ENCODE measurements at places on chromosomes 3 and 15.

DNA sequence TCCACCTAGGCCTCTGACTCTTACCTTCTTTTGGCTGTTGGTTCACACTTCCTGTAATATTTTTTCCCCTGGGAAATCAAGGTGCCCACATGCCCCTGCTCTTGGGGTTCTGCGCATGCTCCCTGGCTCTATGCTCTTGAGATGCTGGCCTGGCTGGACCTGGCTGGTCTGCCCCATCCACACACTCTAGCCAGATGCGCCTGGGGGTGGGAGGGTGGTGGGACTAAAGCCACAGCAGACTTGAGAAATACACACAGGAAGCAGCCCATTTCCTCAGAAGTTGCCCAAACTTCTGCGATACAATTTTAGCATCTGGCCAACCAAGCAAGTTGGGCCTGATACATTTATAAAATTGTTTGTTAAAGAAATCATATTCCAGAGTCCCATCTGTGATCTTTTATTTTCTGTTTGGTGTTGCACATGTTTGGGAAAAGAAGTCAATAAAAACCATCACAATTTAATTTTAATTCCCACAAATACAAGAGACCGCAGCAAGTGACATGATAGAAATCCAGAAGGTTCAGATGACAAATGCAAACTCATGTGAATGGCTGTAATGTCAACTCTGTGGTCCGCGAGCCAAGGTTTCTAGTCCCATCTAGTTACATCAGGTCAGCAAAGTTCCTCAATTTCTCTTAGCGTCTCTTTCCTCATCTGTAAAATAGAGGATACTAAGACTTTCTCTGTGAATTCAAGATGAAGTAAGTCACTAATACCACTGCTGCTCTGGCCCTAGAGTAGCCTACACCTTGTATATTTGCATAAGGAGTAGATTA, 55.9 kb upstream of the MEF2A start:
- no peak for DNase-seq

DNA sequence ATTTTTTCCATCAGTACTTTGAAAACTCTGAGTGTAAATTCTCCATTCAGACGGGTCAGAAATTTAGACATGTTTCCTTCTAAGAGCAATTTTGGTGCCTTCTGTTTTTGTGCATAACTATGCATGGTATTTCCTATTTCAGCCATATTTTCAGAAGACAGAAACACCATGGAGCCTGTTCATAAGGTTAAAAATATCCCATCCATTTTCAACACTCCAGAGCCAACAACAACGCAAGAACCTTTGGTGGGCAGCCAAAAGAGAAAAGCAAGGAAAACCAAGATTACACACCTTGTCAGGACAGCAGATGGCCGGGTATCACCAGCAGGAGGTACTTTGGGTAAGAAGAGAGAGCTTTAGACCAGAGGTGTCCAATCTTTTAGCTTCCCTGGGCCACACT, 275.6 kb downstream of the BBX start:
- no peak for DNase-seq

DNA sequence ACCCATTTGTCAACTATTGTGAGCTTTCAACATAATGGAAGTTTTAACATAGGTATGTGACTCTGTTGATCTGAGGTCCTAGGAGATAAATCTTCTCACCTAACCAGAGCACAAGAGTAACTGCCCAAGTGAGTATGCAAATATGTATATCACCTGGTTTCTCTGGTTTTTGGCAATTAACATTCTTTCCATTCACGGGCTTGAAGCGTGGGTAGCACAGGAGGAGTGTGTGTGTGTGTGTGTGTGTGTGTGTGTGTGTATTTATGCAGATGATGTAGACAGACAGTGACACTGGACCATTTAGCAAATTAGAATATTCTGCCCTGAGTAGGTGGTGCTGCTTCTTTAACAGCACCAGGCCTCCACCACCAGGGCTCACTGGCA, 15.0 kb downstream of the EPHB1 start:
- no peak for DNase-seq

DNA sequence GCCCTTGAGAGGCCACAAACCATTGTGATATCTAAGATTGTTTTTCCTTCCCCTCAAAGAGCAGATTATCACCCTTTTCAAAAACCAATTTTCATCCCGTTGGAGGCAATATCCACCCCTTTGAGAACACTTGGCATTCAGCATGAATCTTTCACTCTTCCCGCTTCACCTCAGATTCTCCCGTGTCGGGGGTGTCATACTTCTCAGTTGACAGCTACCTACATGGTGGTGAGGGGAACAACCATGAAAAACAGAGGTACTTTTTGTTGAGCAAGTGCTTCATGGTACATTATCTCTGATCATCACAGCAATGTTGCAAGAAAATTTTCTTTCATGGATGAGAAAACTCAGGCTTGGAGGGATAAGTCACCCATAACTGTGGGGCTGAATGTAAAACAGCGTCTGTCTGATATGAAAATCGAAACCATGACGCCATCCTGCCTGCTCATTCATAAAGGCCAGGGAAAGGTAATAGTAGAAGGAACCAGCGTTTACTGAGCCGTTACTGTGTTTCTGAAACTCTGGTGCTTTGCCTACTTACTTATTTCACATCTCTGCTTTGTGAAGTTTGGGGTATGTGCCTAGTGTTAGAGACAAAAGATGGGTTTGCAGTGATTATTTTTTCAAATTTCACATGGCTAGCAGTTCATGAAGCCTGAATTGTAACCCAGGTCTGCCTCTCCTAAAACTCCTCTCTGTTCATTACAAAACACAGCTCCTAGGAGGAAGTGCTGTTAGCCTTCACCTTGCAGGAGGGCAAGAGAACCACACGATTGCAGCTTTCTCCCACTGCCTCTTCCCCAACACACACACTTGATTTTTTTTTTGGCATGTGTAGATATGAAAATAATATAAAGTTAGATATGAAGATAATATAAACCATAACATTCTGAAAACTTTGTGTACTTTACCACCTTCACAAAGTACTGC, 35.4 kb downstream of the SV2B start:
- no peak for DNase-seq

- no peak for DNase-seq
These were observed 70.7 kb upstream of the THBS1 start for GRCh38 chr15:39510001-39510701.

DNA sequence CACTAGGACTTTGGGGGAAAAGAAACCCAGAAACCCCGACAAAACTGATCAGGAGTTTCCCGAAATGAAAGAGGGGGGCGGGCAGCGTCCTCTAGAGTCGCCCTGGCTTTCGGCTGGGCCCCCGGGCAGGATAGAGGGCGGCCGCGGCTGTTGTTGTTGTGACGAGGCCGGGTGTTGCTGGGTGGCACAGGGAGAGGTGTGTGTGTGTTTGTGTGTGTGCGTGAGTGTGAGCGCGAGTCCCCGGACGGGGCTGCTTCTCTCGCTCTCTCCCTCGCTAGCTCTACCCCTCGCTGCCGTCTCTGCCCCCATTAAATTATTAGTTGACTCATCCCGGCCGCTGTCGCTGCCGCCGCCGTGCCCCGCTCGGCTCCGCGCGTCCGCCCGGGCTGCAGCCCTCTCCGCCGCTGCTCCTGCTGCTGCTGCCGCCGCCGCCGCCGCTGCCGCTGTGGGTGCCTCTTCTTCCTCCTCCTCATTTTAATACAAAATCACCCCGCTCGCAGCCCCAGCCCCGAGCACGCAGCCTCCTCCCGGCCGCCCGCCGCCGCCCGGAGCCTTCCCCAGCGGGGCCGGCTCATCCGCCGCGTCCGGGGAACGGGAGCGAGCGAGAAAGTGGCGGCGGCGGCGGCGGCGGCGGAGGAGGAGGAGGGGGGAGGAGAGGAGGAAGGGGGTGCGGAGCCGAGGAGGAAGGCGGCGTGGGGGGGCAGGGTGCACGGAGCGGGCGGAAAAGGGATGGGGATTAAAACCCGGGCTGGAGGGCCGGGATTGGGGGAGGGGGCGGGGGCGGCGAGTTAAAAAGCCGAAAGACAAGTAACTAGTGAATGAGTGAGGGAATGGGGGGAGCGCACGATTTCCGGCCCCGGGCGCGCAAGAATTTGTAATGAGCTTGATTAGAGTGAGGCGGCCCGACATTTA, at the start of gene SATB1:
TSS of gene SATB1 (minus strand) at position 611 of the 912 bp plus-strand sequence. CDS start 4,372 bp downstream, outside the sequence.
- DNase-seq = no peak
